Hindlimb muscle (tissue), 1 donor: ENCODE measurements at places on chromosomes 1 and 21. TPM values are rescaled to one million over a fixed set of nuclear protein-coding genes. Genes with fewer than 3 reads are reported as not detected.

DNA sequence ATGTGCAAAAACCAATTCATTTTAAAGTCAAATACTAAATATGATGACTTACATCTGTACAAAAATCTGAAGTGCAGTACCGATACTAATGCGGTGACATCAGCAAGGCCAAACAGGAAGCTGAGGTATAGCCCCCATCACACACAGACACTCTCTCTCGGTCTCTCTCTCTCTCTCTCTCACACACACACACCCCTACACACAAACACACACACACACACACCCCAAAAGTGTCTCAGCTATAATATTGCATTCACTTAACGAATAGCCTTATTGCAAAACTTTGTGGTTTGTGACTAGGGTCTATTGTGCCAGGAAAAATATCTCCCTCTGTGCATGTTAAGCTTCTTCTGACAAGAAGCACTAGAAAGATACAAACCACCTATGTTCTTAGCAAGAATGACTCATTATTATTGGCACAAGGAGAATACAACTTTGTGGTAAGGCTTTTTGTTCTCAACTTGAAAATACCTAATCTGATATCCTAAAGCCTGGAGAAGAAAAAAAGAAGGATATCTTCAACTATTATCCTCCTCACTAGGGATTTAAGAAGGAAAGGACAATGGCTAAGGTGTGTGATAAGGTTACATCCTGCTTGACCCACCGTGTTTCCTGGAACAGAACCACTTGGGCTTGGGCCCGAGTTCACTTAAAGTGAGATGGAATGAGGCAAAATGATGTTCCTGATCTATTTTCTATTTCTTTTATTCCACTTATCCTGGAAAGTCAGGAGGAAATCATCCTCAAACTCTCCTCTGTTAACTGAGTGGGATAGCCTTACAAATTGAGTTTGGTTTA is 107.1 kb downstream of the NIBAN1 start:
- no peak for DNase-seq

GRCh38 chr1:93042187-93043056 is 36.7 kb upstream of the MTF2 start:
- DNase-seq: no peak

DNA sequence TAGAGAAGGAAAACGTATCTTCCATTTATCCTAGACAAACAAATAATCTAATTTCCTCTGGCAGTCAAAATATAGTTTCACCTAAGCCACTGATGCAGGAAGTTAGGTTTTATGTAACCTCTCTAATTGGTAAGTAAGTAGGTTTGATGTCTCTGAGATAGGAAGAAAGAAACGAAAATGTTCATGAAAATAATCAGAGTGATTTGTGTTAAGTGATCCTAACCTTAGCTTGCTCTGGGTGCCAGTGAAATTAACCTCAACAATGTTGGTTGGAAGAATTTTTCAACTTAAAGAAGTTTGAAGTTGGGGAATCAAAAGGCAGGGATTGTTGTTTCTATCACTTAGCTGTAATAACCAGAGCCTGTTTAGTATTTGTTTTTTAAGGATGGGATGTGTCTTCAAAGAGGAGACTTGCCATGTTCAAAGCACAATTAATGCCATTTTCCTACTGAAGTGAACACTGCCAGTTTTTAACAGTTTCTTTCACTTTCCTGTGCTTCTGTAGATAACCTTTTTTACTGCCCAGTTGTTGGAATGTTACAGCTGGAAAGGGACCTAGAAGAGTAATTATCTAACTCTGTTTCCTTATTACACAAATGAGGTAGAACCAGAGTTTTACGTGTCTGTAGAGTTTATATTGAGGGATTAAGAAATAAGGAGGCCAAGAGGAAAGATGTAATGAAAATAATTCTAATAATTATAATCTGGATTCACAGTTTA is 18.4 kb downstream of the HIPK1 start:
- no peak for DNase-seq

GRCh38 chr1:36735939-36736730 is 253.4 kb upstream of the CSF3R start:
- no peak for DNase-seq

DNA sequence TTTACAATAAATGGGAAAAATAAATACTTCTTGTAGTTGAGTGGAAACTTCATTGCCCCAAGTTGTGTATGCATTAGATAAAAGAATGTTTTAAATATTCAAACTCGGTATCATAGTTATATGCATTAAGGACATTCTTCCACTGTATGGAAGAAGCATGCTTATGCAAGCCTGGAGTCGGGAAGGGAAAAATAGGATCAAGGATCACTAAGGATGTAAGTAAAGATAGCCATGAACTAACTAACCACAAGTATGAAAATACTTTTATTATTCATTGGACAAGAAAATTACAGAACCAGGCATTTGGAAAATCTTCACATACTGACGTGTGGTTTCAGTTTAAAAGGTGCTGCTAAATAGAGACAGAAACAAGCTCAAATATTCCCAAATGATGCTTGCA is 26.9 kb upstream of the DPYD start:
- no peak for DNase-seq

DNA sequence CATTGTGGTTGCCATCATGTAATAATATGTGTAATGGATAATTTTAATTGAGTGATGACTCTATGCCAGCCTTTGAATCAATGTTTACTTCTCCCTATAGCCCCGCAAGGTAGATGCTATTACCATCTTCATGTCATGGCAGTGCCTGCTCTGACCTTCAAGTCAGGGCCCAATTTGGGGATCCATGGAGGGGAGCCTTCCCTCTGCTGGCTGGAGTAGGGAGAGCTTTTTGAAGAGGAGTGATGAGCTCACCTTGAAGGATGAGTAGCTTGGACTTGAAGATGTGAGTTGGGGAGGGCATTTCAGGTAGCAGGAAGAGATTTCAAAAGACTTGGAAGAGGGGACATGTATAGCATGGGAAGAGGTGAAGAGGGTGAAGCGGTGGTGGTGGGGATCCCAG is 189.2 kb downstream of the FOXD2 start:
- DNase-seq: no peak

DNA sequence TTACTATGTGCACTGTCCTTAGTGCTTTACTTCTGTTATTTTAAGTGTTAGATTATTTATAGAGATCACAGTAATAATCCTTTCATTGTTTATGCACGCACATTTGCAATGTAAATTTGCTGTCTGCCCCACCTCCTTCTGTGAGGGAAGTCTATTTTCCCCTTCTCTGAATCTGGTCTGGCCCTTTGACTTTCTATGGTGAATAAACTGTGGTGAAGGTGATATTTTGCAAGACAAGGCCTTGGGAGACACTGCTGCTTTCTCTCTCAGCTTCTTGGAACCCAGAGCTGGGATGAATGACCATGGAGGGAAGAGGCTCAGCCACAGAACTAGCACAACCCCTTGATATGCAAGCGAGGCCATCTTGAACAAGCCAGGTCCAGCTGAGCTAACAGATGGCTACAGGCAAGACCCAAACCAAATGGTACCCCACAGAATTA is 156.3 kb downstream of the ST6GALNAC3 start:
- no peak for DNase-seq

DNA sequence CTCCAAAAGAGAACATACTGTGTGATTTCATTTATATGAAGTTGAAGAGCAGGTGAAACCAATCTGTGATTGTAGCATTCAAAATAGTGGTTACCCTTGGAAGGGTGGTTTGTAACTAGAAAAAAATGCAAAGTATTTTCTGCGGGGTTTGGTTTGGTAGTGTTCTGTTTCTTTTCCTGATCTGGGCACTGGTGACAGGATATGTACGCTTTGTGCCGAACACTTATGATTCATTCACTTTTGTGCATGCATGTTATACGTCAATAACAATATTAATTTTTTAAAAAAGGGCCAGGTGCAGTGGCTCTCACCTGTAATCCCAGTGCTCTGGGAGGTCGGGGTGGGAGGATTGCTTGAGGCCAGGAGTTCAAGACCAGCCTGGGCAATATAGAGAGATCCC is 63.8 kb downstream of the CD34 start:
- no peak for DNase-seq

DNA sequence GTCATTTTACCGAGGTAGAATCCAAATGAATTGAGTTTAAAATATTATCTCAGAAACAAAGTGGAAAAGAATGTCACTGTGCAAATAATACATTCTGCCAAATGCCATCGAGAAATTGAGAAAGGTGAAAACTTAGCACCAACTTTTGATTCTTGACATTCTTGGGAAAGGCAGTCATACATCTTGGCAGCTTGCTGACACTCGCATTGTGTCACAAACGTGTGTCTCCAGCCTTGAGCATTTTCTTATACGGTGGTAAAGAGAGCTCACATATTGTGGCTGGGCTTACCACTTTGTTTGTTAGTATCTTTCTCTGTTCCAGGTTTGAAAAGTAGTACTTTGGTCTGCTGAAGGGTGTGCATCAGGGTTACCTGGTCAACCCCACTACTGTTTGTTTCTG is 1456.1 kb downstream of the BRINP3 start:
- DNase-seq: no peak

GRCh38 chr21:41924368-41924754 is 29.5 kb downstream of the C2CD2 start:
- DNase-seq: no peak

- DNase-seq: no peak
These were observed 121.6 kb downstream of the SYT2 start for GRCh38 chr1:202588503-202589189.

DNA sequence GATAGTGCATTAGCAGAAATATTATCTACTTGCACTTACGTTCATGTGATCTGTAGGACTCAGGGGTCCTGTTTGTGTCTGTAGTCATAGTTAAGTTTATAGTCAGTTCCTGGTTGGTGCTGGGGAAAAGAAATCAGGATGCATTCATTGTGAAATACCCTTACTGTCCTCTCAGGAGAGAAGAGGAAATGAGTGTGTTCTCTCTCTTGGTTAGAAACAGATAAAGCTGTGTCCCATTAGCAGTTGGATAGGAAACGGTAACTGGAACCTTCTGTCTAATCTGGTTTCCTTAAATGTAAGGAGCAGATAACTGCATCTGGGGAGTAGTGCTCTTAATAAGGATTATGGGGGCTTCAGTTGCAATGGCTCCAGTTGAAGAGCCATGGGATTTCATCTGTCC is 8.9 kb downstream of the SDCCAG8 start:
- DNase-seq: no peak

GRCh38 chr1:19309123-19309813 is 2.7 kb downstream of the AKR7A2 start:
- no peak for DNase-seq

- DNase-seq: no peak
These were observed at the start of gene BGLAP for GRCh38 chr1:156241926-156242325. Gene BGLAP (plus strand): TSS chr1:156242184. CDS start chr1:156242232, 48 bp downstream.

DNA sequence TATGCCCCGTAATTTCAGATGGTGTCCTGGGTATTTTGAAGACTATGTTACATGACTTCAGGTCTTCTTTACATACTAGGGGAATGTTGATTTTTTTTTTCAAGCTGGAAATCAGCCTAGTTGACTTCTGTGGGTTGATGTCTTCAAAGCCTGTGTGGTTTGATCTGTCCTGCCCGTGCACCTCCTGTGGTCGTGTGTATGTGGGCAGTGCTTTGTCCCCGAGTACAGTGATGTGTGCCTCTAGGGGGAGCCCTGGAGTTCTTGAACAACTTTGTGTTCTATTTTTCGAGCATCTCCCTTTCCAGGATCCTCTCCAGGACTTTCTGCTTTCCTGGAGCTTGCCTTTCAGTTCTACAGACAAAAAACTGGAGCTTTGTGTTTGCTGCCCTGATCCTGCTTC is 28.9 kb downstream of the OBSCN start:
- DNase-seq: no peak

GRCh38 chr1:229408458-229409037 is 25.3 kb downstream of the ACTA1 start:
- DNase-seq: peak; percentile 30

- DNase-seq: no peak
These were observed 5.1 kb upstream of the C1orf162 start for GRCh38 chr1:111468717-111469100.

GRCh38 chr1:239995281-239995680 is 96.4 kb upstream of the FMN2 start:
- DNase-seq: no peak

- no peak for DNase-seq
These were observed 50.3 kb downstream of the ARHGEF16 start for GRCh38 chr1:3504822-3505153.

- DNase-seq: peak; percentile 14
These were observed 21.5 kb upstream of the SLC44A5 start for GRCh38 chr1:75632350-75632949.

DNA sequence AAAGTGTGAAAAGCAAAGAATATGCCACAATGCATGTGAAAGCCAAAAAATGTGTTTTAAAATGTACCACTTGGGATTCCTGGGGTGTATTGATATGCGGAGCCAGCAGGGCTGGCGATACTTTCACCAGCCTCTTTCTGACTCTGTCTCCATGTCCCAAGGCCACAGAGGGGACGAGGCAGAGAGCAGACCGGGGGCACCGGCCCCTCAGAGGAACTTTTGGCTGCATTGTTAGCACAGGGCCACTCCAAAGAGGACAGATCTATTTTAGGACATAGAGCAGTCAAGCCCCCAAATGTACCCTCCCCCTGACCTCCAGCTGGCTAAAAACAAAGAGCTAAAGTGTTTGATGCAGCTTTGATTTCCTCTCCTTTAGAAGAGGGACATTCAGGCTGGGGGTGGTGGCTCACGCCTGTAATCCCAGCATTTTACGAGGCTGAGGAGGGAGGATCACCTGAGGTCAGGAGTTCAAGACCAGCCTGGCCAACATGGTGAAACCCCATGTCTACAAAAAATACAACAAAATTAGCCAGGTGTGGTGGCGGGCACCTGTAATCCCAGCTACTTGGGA is 25.6 kb upstream of the ZNF436 start:
- no peak for DNase-seq

GRCh38 chr1:228120351-228120750 is 11.3 kb upstream of the MRPL55 start:
- no peak for DNase-seq

DNA sequence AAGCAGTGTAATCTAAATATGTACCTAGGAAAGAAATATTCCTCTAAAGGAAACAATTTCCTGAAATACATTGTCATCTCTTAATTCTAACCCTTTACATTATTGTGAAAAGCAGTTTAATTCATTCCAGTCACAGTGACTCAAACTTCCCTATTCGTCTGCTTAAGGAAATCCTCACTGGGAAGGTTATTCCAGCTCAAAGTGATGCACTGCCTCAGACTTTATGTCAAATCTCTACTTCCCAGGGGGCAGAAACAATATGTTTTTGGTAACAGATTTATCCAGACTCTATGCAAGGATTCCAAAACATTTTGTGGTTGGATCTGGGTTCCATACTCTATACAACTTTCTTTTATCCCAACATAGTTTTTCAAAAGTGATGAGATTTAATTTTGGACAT is 145.2 kb downstream of the NTMT2 start:
- DNase-seq: peak; percentile 45

ACKR1 gene
- 6.5 TPM for polyA plus RNA-seq

PTGS2 gene
- polyA plus RNA-seq: 0.66 TPM

TRPM2 gene
- 2.1 TPM for polyA plus RNA-seq

HMGB4 gene
- polyA plus RNA-seq: not detected

FCGR3A gene
- polyA plus RNA-seq: 3.4 TPM

PACC1 gene
- polyA plus RNA-seq: 6.5 TPM

IL12RB2 gene
- 1.8 TPM for polyA plus RNA-seq
